ENCODE measurements at places on chromosomes 6 and 20.

DNA sequence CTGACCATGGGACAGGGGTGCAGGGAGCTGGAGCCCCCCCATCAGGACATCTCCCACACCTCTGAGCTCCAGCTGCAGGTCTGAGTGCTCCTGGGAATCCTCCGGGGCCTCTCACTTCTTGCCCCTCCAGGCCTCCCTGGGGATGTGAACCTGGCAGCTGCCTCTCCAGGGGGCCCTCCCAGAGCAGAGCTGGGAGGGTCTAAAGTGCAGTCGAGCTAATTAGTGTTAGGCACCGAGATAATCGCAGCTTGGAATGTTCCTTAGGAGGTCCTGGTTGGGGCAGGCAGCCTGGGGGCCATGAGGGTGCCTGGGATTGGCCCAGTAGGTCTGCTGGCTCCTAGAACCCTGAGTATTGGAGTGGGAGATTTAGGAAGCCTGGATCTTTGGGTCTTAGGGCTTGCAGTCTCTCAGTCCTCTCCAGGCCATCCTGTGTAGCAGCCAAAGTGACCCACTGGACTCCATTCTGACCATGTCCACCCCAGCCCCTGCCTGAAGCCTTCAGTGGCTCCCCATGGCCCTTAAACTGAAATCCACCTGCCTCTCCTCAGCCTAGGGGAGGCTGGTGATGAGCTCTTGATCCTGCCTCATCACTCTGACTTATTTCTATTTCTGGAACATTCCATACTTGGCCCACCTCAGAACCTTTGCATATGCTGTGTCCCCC, 26.0 kb downstream of the CEBPB start:
- DNase-seq: no peak

DNA sequence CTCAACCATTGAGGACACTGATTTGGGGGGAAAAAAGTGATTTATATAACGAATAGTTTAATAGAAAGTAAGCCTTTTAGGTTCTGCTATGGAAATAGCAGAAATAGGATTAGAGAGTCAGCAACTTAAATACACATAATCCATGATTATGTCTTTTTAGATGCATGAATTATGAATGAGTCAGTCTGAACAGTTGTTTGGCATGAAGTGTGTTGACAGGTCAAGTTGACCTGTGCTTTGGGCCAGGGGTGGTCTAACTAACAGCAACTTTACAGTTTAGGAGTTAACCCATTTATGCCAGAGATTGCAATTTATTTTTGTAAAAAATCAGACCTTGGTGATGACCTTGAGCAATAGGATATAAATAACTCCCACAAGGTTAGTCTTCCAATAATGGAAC, 191.3 kb downstream of the MTFR2 start:
- DNase-seq: no peak

DNA sequence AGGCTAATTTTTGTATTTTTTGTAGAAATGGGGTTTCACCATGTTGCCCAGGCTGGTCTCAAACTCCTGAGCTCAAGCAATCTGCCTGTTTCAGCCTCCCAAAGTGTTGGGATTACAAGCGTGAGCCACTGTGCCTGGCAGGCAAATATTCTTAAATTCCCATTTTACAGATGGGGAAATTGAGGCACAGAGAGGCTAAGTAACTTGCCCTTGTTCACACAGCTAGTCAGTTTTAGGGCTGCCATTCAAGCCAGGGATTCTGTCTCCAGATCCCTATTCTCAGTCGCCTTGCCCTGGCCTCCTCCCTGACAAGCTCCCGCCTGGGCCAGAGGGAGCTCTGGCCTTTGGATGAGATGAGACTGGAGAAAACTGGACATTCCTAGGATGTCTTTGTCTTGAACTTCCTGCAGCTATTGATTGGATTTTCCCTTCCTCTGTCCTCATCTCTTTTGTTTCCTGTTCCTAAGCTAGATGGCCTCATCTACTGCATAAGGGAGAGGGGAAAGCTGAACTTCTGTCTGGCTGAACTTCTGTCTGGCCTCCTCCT, 90.5 kb downstream of the NDUFAF5 start:
- no peak for DNase-seq

- no peak for DNase-seq
Measured at GRCh38 chr20:63022501-63022900, 15.7 kb upstream of the BHLHE23 start.

DNA sequence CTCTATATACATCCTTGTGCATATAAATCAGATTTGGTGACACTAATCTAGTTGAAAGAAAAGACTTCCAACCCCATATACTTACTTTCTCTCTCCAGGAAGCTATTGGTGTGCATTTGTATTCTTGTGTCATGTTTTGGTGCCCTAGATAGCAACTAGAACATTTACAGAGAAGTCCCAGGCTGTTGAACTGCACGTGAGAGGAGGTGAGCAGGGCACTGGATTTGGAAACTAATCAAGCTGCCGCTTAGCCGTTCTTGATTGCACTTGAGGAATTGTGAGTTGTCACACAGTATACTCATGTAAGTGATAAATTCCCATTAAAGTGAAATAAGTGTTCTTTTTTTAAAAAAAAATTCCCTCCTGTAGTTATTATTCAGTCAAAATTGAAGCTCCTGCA, 7.6 kb downstream of the WRNIP1 start:
- DNase-seq: no peak
